ENCODE measurements at places on chromosomes 1 and 21. TPM values are rescaled to one million over a fixed set of nuclear protein-coding genes. Genes with fewer than 3 reads are reported as not detected.

Gene HCN3
- 30.5 TPM for total RNA-seq

Gene NR1I3
- total RNA-seq: not detected

Gene KCNJ6
- total RNA-seq: 80.5 TPM

Gene MLLT11
- 504 TPM for total RNA-seq

DNA sequence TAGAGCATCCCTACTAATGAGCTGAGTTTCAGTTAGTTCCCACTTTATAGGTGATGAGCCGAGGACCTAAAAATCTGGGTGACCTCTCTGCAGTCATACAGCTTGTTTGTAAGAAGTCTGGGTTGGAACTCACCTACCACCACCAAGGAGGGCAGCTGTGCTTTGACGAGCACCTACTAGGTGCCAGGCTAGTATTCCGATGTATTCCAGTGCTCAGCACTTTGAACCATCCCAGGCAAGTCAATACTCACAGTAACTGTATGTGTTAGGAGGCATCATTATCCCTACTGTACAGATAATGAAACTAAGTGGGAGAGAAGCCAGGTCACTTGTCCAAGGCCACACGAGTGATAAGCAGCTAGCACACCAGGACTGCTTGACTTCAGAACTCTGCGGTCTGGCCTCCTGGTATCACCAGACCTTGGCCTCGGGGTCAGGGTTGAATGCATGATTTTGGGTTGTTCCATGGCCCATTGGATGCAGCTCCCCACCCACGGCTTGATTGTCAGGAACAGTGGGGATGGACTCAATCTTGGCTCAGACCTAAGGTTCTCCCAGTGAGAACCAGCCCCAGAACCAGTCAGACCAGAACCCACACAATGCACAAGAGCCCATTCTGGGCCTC is 20.7 kb downstream of the ECE1 start:
- no peak for DNase-seq

DNA sequence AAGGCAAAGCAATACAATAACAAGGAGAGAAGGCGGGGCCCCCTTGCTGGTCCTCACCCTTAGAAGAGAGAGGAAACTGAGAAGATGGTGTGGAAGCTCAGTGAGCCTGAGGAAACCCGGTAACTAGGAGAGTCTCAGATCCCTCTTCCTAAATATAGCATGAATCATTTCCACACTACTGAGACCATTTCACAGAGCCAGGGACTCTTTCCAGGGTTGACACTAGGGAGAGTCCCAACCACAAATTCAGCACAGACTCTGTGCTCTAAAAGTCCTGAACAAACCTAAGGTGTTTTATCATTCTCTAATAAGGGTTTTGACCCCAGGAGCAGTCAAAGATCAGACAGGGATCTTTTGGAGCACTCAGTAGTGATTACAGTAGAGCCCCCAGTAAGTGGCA is 647.7 kb downstream of the KCNT2 start:
- DNase-seq: no peak

DNA sequence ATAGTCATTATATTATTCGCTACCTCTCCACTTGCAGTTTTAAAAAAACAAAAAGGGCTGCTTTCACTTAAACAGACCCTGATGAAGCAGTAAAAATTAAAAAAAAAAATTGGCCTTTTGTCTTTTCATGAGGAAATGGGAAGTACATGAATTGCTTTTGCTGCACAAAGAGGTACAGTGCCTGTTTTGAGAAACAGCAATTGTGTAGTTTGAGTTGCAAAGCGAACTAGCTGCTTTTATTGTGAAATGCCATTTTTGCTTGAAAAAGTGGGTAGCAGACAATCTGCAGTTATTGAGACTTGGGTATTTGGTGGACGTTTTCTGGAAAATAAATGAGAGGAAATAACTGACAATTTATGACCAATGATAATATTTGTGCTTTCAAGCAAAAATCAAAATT is 7.0 kb downstream of the DIP2A start:
- no peak for DNase-seq

- no peak for DNase-seq
These were observed 427.7 kb upstream of the RUNX1 start for GRCh38 chr21:35476621-35477395.

DNA sequence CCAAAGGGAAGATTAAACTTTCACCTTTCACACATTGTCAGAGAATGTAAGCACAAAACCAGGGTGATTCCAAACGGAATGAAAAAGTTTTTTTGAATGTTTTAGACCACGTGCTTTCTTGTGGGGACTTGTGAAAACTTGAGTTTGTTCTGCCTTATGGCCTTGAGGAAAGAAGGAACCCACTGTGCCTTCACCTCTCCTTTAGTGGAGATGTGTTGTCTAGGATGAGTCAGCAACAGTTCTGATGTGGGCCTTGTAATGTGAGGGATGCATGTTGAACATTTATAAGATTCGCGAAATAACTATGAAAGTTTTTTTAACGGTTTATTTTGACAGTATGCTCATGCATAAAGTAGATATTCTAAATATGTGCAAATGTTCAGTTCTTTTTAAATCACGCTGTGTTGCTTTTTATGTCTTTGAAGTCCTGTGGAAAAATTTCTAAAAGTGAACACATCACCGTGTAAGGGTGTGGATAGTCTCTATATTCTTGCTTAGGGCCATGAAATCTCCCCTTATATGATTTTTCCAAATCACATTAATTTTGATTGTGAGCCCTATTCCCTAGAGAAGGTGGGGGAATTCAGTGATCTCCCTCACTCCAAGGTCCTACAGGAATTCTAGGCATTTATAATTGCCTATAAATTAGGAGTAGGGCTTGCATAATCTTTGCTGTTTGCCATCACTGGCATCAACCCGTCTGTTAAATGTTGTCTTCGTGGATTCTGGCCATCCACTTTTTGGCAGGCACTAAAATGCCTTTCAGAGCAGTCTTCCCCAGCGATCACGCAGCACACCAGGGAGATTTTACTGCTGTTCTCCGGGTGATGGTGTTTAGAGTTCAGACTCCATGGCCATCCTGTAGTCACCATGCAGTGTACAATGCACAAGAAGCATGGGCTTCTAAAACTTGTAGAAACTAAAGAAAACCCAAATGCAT is 47.4 kb downstream of the PLA2G4A start:
- DNase-seq: no peak

DNA sequence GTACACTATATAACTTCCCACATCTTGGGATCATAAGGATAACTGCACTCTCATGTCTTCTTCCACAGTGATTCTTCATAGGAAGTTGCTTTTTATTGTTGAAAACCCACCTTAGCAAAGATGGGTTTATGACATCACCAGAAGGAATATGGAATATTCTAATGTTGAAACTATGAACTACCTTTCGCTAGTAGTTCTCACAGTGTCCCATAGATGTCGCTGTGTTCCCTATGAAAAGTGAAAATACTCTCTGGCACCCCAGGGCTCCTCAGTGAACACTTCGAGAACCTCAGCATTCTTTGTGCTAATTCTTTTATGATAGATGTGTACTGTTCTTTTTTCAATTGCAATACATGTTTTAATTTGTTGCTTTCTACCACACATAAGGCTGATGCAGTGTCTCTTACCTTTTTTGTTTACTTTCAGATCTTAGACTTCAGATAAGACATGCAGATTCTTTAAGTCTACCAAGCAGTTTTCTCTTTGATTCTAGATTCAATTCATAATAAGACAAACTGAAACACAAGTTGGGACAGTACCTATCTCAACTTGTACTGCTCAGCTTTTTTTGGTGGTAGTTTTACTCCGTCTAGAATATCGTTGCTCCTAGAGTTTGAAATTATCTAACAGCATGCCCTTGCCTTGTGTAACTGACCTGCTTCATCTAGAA is 90.8 kb downstream of the GTF2B start:
- DNase-seq: no peak

GRCh38 chr1:182656842-182657397 is 27.5 kb downstream of the RGS8 start:
- DNase-seq: no peak

Measured in glutamatergic neuron (in vitro differentiated cells).